Dermis blood vessel endothelial cell (primary cell): ENCODE measurements at places on chromosomes 5 and 9.

- no peak for DNase-seq
These were observed 33.6 kb downstream of the IRF1 start for GRCh38 chr5:132456987-132457361.

DNA sequence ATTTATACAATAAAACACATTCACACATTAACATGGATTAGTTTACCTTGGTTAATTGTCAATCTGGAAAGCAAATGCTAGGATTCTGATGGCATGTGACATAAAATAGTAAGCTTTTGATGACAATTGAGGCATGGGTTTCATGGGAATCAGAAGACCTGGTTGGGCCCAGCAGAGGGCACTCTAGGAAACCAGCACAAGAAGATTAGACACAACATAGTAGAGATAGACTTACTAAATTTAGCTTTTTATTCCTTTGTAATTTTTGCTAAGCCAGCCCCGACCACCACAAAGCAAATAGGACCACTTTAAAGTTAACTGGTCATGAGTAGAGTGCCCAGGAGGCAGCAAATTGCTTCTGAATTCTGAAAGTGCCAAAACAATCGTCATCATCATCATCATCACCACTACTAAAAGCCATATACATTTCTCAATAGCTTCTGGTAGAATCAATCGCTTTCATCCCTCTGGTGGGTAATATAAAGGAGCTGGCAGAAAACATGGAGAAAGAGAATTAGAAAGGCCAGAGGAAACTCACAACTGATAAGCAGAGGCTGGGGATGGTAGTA is 163.2 kb downstream of the ARRDC3 start:
- peak; percentile 81 for DNase-seq

DNA sequence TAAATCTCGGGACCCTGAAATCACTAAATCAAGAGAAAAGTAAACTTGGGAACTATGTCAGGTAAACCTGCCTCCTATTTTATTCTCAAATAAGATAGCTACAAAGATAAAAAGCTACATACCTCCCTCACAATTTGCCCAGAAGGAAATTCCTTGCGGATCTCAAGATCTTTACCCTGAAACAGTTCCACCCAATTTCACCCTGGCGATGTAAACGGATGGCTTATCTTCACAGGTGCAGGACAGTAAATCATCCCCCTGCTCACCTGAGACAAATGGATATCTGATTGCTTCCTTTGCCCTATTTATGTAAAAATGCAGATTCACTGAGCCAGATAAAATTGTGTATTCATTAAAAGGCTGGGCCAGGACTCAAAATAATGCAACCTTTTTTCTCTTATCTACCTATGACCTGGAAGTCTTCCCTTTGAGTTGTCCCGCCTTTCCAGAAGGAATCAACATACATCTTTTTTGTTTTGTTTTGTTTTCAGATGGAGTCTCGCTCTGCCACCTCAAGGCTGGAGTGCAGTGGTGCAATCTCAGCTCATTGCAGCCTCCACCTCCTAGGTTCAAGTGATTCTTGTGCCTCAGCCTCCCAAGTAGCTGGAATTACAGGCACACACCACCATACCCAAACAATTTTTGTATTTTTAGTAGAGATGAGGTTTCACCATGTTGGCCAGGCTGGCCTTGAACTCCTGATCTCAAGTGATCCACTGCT is 13.8 kb downstream of the TMEM267 start:
- no peak for DNase-seq

- DNase-seq: peak; percentile 92
These were observed 11.4 kb downstream of the MTAP start for GRCh38 chr9:21813575-21814473.

- DNase-seq: peak; percentile 89
These were observed at the start of gene NTMT1 for GRCh38 chr9:129626079-129626624. Gene NTMT1 (plus strand): TSS chr9:129626163. CDS start chr9:129632704, 6,541 bp downstream.

- DNase-seq: peak; percentile 62
These were observed 338.3 kb downstream of the RAB3C start for GRCh38 chr5:58921159-58921558.

GRCh38 chr5:23147625-23148024 is 294.5 kb upstream of the CDH12 start:
- no peak for DNase-seq

DNA sequence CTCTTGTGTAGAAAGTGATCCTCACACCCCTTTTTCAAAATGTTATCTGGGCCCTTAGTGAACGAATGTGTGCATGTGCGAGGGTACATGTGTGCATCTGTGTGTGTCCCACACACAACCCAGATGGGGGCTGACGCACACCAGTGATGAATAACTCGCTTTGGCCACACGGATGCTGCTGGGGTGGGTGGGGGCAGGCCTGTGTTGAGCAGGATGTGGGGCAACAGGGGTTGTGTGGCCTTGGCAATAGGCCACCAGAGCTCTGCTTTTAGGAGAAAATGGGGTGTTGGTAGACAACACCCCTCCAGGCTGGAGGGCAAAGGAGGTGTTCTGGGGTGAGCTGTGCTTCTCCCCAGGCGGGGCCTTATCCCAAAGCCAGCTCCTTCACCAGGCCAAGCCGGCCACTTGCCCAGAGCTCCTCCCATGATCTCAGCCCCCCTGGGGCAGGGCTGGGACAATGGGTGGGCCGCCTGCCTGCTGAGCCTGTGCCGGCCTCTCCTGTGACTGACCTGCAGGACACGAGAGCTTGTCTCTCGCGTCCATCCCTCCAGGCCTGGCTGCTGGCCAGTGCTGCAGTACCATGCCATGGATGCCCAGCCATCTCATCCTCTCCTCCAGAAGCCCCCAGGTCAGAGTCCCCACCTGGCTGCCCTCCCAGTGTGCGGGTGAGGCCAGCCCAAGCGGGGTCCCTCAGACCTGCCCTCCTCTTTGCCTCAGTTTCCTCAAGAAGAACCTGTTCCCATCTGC is 1.7 kb downstream of the DBN1 start:
- peak; percentile 35 for DNase-seq

DNA sequence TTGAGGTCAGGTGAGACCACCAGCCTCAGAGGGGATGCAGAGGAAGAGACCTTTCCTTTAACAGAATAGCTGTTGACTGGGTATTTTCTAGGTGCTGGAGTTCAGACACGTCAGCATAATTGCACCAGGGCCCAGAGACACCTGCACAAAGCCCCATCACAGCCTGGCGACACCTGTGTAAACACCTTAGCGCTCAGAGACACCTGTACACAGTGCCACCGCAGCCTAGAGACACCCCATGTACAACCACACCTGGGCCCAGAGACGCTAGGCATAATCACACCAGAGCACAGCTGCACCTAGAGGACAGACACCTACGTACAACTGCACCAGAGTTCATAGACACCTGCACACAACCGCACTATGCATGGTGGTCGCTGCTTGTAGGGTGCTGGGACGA is 1.0 kb downstream of the TRIP13 start:
- no peak for DNase-seq

- no peak for DNase-seq
These were observed 110.5 kb downstream of the MEGF10 start for GRCh38 chr5:127400946-127401670.
